ENCODE measurements at places on chromosomes 2 and 18. TPM values are rescaled to one million over a fixed set of nuclear protein-coding genes. Genes with fewer than 3 reads are reported as not detected.

Gene SLC23A3
- 2.8 TPM for total RNA-seq

Gene ARHGAP15
- 2.3 TPM for total RNA-seq

Gene CD302
- total RNA-seq, result 98.8 TPM

Gene CNTNAP5
- not detected for total RNA-seq

Gene GAL3ST2
- 0.55 TPM for total RNA-seq

Gene UGT1A4
- 454 TPM for total RNA-seq

Gene CCDC102B
- total RNA-seq, result 0.30 TPM

Gene GPN1
- 8.6 TPM for total RNA-seq

Gene CD226
- total RNA-seq, result 1.5 TPM

Gene GPR155
- total RNA-seq, result 9.3 TPM

Gene IL1RN
- 16.0 TPM for total RNA-seq

Gene EIF2AK3
- total RNA-seq, result 11.8 TPM

Gene RIT2
- total RNA-seq, result not detected

Gene DYSF
- total RNA-seq, result 30.0 TPM

Gene PKDCC
- total RNA-seq, result 14.2 TPM

Gene MRPS5
- 34.7 TPM for total RNA-seq

Gene SDC1
- 537 TPM for total RNA-seq

Gene PARD6G
- 2.3 TPM for total RNA-seq

Gene WNT10A
- not detected for total RNA-seq

Gene KLHL14
- total RNA-seq, result not detected

Gene ECEL1
- total RNA-seq, result 0.48 TPM

Gene NXPH2
- not detected for total RNA-seq

Gene TMEM17
- total RNA-seq, result 0.50 TPM

Gene EHD3
- 10.6 TPM for total RNA-seq

Gene FEV
- total RNA-seq, result not detected

Gene MOGAT1
- 10.2 TPM for total RNA-seq

Gene OSR1
- total RNA-seq, result 0.18 TPM

Gene REG3G
- total RNA-seq, result 0.53 TPM

Gene HK2
- 1.3 TPM for total RNA-seq

Gene C2orf68
- total RNA-seq, result 15.9 TPM

Gene DYNC2LI1
- total RNA-seq, result 5.1 TPM

Gene RPRM
- total RNA-seq, result not detected

Gene VSNL1
- total RNA-seq, result 11.9 TPM

Gene SULT1C4
- total RNA-seq, result 1.7 TPM

Gene PLEKHB2
- total RNA-seq, result 10.7 TPM

Gene TFPI
- total RNA-seq, result 144 TPM

Gene FAM228A
- total RNA-seq, result 0.20 TPM

Gene SGPP2
- total RNA-seq, result 0.23 TPM

Gene CCDC74A
- 0.30 TPM for total RNA-seq

Gene TRPM8
- 66.5 TPM for total RNA-seq

All from left lobe of liver (tissue), 2 donors.